Breast epithelium (tissue), 4 donors: ENCODE measurements at places on chromosomes 5 and 9. TPM values are rescaled to one million over a fixed set of nuclear protein-coding genes. Genes with fewer than 3 reads are reported as not detected.
A peak's percentile ranks its signal among the peaks of the same experiment; 100 is the strongest.

DNA sequence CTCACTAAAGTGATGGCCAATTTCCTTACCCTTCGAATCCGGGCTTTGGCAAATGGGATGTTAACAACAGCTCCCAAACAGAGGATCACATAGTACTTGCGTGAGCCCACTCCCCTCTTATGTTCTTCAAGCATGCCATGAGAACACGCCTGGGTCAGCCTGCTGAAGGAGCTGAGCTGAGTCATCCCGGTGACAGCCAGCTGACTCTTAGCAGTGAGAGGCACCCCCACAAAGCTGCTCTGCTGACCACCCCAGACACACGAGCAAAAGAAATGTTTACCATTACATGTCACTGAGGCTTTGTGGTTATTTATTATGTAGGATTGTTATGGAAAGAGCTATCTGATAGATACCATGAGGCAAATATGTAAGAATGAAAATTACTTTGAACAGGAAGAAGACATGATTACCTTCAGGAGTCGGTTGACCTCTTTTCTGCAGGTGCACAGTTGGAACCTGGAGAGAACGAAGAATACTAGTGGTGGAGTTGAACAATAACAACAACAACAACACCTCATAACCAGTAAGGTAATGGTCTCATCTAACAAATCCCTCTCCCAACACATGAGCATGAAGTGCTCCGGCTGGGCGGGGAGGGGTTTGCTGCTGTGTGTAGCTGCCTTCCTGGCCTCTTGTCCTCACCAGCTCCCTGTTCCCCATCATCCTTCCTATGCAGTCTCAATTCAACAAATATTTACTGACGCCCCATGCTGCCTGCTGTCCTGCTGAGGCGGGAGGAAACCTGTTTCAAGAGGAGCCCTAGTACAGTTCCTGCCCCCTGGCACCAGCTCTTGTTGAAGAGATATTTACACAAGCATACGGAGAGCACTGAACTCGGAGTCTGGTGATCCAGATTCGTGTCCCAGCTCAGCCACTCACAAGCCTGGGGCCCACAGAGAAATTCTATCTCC is 69.4 kb upstream of the LHFPL2 start:
- peaks cover 14% of the 10 kb centered on the region for H3K4me1 ChIP-seq
- H3K4me3 ChIP-seq, result no peak overlapping the region
- no peak overlapping the region for H3K27ac ChIP-seq
- H3K27me3 ChIP-seq, result no peaks in the 10 kb centered on the region
- H3K36me3 ChIP-seq, result no peaks in the 10 kb centered on the region

GRCh38 chr9:98506422-98507054 is 202.2 kb downstream of the GABBR2 start:
- H3K27ac ChIP-seq, result no peak overlapping the region
- no peaks in the 10 kb centered on the region for H3K36me3 ChIP-seq
- no peak overlapping the region for H3K4me3 ChIP-seq
- DNase-seq, result no peak
- no peaks in the 10 kb centered on the region for H3K4me1 ChIP-seq

The CCDC112 gene
- total RNA-seq, result 7.9 TPM

The C9orf153 gene
- total RNA-seq, result 0.66 TPM

DNA sequence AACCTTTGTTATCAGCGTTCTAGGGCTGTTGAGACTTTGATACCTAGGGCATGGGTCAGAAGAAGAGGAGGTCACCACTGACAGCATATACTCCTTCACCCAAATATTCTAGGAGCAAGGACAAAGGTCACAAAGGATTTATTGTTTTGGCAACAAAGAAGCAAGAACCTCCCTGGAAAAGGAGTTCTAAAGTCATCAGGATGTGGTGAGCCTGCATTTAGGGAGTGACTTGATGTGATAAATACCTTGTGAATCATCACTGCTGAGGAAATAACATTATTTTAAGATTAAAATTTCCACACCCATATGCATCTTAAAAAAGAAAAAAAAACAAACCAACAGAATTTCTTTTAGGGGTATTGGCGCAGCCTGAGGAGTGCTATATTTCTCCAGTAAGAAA is 13.9 kb downstream of the IFNA1 start:
- H3K36me3 ChIP-seq, result no peaks in the 10 kb centered on the region
- no peak overlapping the region for H3K27ac ChIP-seq
- no peaks in the 10 kb centered on the region for H3K4me1 ChIP-seq
- no peaks in the 10 kb centered on the region for H3K27me3 ChIP-seq

- H3K36me3 ChIP-seq, result no peaks in the 10 kb centered on the region
- no peaks in the 10 kb centered on the region for H3K27me3 ChIP-seq
- H3K4me1 ChIP-seq, result no peaks in the 10 kb centered on the region
- DNase-seq, result no peak
- H3K27ac ChIP-seq, result peak overlapping the region; percentile 92
- H3K4me3 ChIP-seq, result no peak overlapping the region
Measured at GRCh38 chr9:91825866-91826265, 124.2 kb downstream of the ROR2 start.

The PBX3 gene
- 29.8 TPM for total RNA-seq

- no peaks in the 10 kb centered on the region for H3K27me3 ChIP-seq
- DNase-seq, result no peak
- peaks cover 4% of the 10 kb centered on the region for H3K4me1 ChIP-seq
- no peaks in the 10 kb centered on the region for H3K36me3 ChIP-seq
Measured at GRCh38 chr5:54289769-54290168, 20.6 kb downstream of the ARL15 start.

- no peak overlapping the region for H3K27ac ChIP-seq
- H3K4me1 ChIP-seq, result no peaks in the 10 kb centered on the region
Measured at GRCh38 chr9:78821126-78821822, 524.3 kb downstream of the PSAT1 start.

GRCh38 chr5:44622331-44622730 is 186.4 kb upstream of the MRPS30 start:
- no peaks in the 10 kb centered on the region for H3K36me3 ChIP-seq
- no peaks in the 10 kb centered on the region for H3K27me3 ChIP-seq
- no peaks in the 10 kb centered on the region for H3K4me1 ChIP-seq
- DNase-seq, result no peak

- H3K36me3 ChIP-seq, result no peaks in the 10 kb centered on the region
- no peak overlapping the region for H3K27ac ChIP-seq
- no peak for DNase-seq
- H3K4me3 ChIP-seq, result no peak overlapping the region
Measured at GRCh38 chr5:55918087-55919035, 67.2 kb downstream of the IL31RA start.

The DNM1 gene
- 12.5 TPM for total RNA-seq

The GLDC gene
- total RNA-seq, result 0.16 TPM

- no peak for DNase-seq
- H3K4me1 ChIP-seq, result no peaks in the 10 kb centered on the region
- no peaks in the 10 kb centered on the region for H3K27me3 ChIP-seq
- H3K36me3 ChIP-seq, result peaks cover 2% of the 10 kb centered on the region
Measured at GRCh38 chr9:6833518-6834192, 75.9 kb downstream of the KDM4C start.

DNA sequence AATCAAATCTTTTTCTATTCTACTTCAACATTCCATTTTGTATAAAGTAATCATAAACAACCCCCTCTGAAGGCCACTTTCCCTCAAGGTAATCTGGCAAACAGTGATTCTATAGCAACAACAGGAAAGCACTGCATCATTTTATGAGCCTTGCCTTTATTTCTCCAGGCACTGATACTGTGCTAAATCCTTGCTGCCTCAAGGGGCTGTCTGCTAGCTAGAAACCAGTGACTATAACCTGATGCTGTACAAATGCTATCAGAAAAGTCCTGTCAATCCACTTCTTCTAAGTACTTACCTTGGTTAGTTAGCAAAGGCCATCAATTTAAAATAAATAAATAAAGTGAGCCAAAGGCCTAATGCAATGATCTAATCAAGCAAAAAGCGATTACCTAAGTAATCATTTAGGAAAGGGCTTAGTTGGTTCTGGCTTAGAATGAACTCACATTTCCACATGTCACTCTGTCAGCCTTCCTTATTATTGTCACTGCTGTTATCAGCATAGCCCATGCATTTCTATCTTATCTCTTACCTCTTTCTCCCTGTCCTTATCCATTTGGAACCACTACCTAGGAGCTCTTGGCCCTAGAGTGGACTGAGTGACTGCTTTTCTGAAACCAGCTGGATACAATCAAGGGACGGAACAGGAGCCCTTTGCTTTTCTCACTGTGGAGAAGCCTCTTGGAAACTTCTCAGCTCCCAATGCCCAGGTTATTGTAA is 246.1 kb upstream of the MEF2C start:
- H3K36me3 ChIP-seq, result no peaks in the 10 kb centered on the region
- no peak overlapping the region for H3K4me3 ChIP-seq
- no peak for DNase-seq
- H3K4me1 ChIP-seq, result no peaks in the 10 kb centered on the region

DNA sequence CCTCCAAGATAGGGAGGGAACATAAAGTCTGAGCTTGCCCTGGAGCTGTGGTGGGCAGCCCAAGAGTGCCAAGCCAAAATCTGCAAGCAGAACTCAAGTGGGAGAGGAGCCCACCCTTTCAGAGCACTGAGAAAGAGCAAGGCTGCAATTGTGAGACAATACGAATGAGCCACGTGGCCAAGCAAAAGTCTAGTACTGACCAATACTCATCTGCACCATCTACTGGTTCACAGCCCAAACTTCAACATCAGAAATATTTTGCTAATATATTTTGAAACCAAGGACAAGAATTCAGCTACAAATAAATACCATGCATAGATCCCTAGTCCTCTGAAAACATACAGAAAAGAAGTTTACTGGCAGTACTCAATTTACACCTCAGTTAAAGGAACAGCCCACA is 696.2 kb upstream of the COX7C start:
- H3K36me3 ChIP-seq, result no peaks in the 10 kb centered on the region
- H3K4me1 ChIP-seq, result no peaks in the 10 kb centered on the region
- no peaks in the 10 kb centered on the region for H3K27me3 ChIP-seq
- no peak overlapping the region for H3K4me3 ChIP-seq

DNA sequence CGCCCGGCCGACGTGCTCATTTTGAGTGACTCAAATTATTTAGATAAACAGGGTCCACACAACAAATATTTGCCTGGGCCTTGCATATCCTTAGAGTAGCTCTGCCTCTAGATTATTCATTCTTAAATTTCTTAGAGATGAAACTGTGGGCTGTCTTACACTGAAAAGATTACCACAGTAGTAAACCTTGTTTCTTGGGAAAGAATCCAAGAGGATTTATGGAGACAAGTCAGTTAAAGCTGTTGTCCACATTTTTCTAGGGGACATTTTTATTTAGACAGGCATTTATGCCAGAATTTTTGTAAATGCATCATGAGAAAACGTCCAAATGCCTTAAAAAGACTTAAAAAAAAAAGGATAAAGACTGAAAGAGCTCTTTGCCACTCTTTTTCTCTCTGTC is 32.6 kb upstream of the RANBP3L start:
- no peak overlapping the region for H3K4me3 ChIP-seq
- H3K27me3 ChIP-seq, result no peaks in the 10 kb centered on the region
- no peaks in the 10 kb centered on the region for H3K4me1 ChIP-seq
- DNase-seq, result no peak
- no peaks in the 10 kb centered on the region for H3K36me3 ChIP-seq

GRCh38 chr9:78940121-78940855 is 631.5 kb upstream of the TLE4 start:
- H3K36me3 ChIP-seq, result no peaks in the 10 kb centered on the region
- no peak overlapping the region for H3K4me3 ChIP-seq
- H3K27me3 ChIP-seq, result no peaks in the 10 kb centered on the region
- no peaks in the 10 kb centered on the region for H3K4me1 ChIP-seq

DNA sequence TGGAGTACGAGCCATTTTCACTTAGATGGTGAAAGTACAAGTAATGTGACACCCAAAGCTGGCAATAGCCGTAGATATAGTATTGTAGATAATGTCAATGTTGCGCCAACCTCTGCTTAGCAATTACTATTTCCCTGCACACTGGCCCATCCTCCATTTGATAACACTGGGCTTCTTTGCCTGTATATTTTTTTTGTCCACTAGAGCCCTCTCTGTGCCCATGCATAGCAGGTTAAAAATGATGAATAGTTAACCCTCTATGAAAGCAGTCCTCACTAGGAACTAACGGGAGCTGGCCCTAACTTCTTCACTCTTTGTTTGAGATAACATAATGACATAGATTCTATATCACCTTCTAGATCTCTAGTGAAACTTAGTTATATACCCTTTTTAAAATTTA is 416.8 kb downstream of the TUSC1 start:
- H3K4me1 ChIP-seq, result no peaks in the 10 kb centered on the region
- DNase-seq, result no peak
- H3K36me3 ChIP-seq, result no peaks in the 10 kb centered on the region
- no peak overlapping the region for H3K4me3 ChIP-seq
- H3K27ac ChIP-seq, result no peak overlapping the region

DNA sequence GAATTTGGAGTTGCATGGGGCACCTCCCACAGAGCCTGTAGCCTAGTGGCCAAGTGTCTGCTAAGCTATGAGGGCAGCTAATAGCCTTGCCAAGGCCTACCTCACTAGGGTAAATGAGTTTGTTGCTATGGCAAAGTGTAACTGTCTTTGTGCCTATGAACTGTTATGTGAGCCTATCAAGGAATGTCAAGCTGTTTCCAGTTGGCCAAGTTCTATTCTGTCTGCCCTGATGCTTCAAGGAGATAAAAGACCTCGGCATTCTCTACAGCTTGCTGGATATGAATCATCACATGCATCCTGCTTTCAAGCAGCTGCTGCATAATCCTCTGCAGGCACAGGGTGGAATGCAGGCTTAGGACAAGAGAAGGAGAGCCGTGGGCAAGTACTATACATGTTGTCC is 69.8 kb upstream of the CCDC112 start:
- H3K4me3 ChIP-seq, result no peak overlapping the region
- H3K4me1 ChIP-seq, result no peaks in the 10 kb centered on the region
- no peak for DNase-seq
- H3K27me3 ChIP-seq, result no peaks in the 10 kb centered on the region
- H3K36me3 ChIP-seq, result no peaks in the 10 kb centered on the region
- no peak overlapping the region for H3K27ac ChIP-seq

The IFNE gene
- total RNA-seq, result 0.33 TPM

DNA sequence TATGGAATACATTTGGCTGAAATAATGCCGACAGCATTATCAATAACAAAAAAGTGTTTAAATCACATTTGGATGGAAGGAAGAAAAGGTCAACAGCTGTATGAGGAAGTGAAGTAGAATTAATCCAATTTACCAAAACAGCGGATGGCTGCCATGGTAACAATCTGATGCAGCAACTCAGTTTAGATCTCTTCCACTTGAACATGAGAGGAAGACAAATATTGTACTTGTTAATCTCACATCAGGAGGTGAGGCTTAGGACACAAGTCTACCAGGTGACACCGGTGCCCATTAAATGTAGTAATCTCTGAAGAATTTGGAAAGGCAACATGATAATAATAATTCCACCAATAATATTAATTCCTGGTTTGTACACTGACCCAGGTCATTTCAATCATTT is 2.4 kb downstream of the RASEF start:
- no peaks in the 10 kb centered on the region for H3K27me3 ChIP-seq
- peak overlapping the region; percentile 90 for H3K27ac ChIP-seq
- peak overlapping the region; percentile 60 for H3K4me3 ChIP-seq
- no peak for DNase-seq
- peaks cover 3% of the 10 kb centered on the region for H3K4me1 ChIP-seq
